Ovary (tissue), 10 donors: ENCODE measurements at places on chromosomes 7 and 10. TPM values are rescaled to one million over a fixed set of nuclear protein-coding genes. Genes with fewer than 3 reads are reported as not detected.

DNA sequence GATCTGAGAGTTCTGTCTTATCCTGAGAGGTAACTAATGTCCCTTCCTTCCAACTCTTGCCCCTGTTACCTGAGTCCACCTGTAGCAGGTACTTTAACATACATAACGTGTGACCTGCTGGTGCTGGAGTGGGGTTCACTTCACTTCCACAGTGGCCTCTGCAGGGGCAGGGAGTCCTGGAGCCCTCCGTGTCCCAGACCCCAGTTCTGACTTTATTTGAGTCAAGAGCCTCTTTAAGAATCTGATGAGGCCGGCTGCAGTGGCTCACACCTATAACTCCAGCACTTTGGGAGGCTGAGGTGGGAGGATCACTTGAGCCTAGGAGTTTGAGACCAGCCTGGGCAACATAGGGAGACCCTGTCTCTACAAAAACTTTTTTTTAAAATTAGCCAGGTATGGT lies 117.0 kb upstream of the RET start:
- no peaks in the 10 kb centered on the region for H3K36me3 ChIP-seq
- no peak overlapping the region for H3K4me3 ChIP-seq
- H3K4me1 ChIP-seq, result no peaks in the 10 kb centered on the region
- no peak overlapping the region for H3K27ac ChIP-seq
- H3K27me3 ChIP-seq, result no peaks in the 10 kb centered on the region

DNA sequence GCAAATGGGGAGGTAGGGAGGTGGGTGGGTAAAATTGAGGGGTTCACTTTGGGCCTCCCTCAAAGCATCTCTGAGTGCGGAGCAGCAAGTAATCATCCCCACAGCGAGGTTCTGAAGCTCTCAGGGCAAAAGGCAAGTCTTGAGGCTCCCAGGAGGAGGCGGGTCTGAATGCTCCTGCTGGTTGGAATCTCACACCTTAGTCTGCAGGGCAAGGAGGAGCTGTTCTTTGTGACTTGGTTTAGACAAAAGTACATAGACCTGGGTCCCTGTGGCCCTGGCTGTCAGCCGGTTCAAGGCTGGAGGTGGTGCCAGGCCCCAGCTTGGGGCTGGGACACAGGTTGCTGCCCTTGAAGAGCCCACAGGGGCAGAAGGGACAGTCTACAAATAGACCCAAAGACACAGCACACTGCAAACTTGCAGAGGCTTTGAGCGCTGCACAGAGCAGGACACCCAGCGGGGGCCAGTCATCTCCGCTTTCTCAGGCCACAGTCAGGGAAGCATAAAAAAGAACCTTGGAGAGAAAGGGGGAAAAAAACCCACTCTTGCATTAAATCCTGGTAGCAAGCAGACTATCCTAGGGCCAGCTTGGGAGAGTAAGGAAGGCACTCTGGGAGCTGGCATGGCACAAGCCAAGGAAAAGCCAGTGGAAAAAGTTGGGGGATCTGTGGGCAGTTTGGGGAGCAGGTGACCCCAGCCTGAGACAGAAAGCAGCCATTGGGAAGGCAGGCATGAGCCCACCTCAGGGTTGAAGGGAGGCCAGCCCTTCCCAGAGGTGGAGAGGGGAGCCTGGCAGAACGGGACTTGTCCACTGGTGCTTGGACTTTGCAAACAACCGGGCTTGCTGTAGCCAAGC lies 926 bp upstream of the C10orf71 start:
- H3K27me3 ChIP-seq, result no peaks in the 10 kb centered on the region
- H3K36me3 ChIP-seq, result no peaks in the 10 kb centered on the region
- no peak overlapping the region for H3K4me3 ChIP-seq
- no peak overlapping the region for H3K27ac ChIP-seq

The SPDYE11 gene
- total RNA-seq, result not detected

GRCh38 chr7:996079-996872 lies 13.3 kb downstream of the CYP2W1 start:
- H3K27ac ChIP-seq, result no peak overlapping the region
- H3K36me3 ChIP-seq, result no peaks in the 10 kb centered on the region
- H3K4me1 ChIP-seq, result peaks cover 7% of the 10 kb centered on the region
- no peaks in the 10 kb centered on the region for H3K27me3 ChIP-seq

DNA sequence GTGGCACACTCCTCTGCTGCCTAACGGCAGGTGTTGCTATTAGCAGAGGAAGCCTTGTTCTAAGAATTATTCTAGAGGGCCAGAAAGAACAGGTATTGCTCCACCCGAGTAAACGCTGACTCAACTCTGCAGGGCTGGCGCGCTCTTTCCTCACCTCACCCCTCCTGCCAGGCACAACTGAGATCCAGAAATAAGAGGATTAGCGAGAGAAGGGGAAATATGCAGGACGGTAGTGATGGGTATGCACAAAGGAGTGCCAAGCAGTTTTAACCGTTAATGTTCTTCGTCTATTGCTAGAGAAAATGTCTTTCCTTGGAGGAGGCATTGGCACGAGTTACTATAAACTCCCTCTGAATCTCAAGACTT lies 369 bp upstream of the SCIN start:
- no peaks in the 10 kb centered on the region for H3K4me1 ChIP-seq
- H3K36me3 ChIP-seq, result no peaks in the 10 kb centered on the region

The WAPL gene
- total RNA-seq, result 28.4 TPM

The POM121L12 gene
- total RNA-seq, result not detected

DNA sequence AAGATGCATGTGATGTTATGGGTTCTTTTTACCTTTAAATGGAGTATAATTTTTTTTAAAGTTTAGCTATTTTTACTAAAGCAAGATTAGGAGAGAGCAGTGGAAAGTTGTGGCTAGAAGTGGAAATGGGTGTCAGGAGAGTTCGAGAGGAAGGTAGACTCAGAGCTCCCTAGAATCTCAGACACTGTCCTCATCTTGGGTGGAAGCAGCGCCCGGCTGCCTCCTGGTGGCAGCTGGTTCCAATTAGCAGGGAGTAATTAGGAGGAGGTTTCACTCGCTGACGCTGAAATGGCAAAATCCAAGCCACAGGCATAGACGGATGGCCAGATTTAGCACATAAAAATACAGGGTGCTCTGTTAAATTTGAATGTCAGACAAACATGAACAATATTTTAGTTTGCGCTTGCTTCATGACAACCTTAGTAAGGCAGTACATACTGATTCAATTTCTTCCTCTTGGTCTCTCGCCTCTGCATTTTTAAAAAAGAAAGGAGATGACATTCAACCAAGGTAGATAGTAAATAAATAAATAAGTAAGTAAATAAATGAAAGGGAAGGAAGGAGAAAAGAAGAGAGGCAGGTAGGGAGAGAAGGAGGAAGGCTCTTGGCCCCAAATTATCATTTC lies 58.5 kb downstream of the LGI1 start:
- H3K4me3 ChIP-seq, result no peak overlapping the region
- DNase-seq, result peak; percentile 26
- H3K27me3 ChIP-seq, result no peaks in the 10 kb centered on the region
- no peak overlapping the region for H3K27ac ChIP-seq
- H3K36me3 ChIP-seq, result no peaks in the 10 kb centered on the region

GRCh38 chr10:89625041-89625765 lies 19.8 kb downstream of the PANK1 start:
- peaks cover 5% of the 10 kb centered on the region for H3K4me1 ChIP-seq
- no peak overlapping the region for H3K4me3 ChIP-seq
- no peak for DNase-seq
- H3K36me3 ChIP-seq, result no peaks in the 10 kb centered on the region
- H3K27me3 ChIP-seq, result no peaks in the 10 kb centered on the region

GRCh38 chr10:10364902-10365301 lies 652.8 kb upstream of the CELF2 start:
- no peak overlapping the region for H3K4me3 ChIP-seq
- H3K27me3 ChIP-seq, result no peaks in the 10 kb centered on the region
- no peaks in the 10 kb centered on the region for H3K4me1 ChIP-seq
- no peak overlapping the region for H3K27ac ChIP-seq

GRCh38 chr7:108114117-108114841 lies 15.9 kb downstream of the LAMB4 start:
- H3K4me1 ChIP-seq, result no peaks in the 10 kb centered on the region
- no peak for DNase-seq
- H3K27ac ChIP-seq, result no peak overlapping the region
- no peaks in the 10 kb centered on the region for H3K36me3 ChIP-seq

The HKDC1 gene
- 0.94 TPM for total RNA-seq

The SLC18A3 gene
- total RNA-seq, result not detected

The OPN4 gene
- total RNA-seq, result not detected

DNA sequence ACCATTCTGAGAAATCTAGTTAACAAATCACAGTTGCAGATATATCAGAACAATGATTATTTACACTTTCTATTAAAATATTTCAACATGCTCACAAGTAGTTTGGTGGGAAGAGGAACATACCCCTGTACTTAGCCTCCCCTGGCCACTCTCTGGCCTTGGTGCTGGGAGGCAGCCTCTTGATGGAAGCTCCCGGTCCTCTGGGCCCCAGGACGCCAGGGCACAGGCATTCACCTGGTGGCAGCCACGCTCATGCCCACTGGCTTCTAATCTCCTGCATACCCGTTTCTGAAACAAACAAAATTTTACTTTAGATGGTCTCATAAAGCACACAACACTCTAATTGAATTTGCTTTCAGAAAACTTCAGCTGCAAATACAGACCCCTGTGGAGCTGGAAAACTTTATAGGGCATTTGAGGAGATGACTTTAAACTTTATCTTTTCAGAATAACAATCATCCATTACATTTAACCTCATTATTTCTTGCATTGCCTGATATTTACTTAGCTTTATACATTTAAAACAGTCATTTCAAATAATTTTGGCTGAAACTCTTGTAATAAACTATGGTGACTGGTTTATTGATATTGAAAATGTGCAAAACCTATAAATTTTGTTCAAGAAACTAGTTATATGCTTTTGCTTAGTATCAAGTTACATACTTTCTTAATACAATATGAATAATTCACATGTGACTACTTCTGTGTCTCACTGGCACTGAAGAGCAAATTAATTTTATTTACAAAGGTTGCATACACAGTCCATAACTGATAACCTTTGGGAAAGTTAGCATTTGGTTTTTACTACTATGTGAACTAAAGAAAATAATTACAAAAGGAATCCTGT lies 30.8 kb downstream of the C10orf143 start:
- no peaks in the 10 kb centered on the region for H3K27me3 ChIP-seq
- H3K4me3 ChIP-seq, result no peak overlapping the region
- H3K36me3 ChIP-seq, result no peaks in the 10 kb centered on the region
- H3K4me1 ChIP-seq, result no peaks in the 10 kb centered on the region
- no peak for DNase-seq

GRCh38 chr10:11755512-11756263 lies 13.5 kb downstream of the ECHDC3 start:
- no peak overlapping the region for H3K4me3 ChIP-seq
- H3K27me3 ChIP-seq, result no peaks in the 10 kb centered on the region
- no peak overlapping the region for H3K27ac ChIP-seq
- DNase-seq, result no peak
- peaks cover 19% of the 10 kb centered on the region for H3K4me1 ChIP-seq

The SLF2 gene
- 56.0 TPM for total RNA-seq

The FHIP2A gene
- total RNA-seq, result 25.2 TPM

- no peaks in the 10 kb centered on the region for H3K27me3 ChIP-seq
- H3K36me3 ChIP-seq, result no peaks in the 10 kb centered on the region
- DNase-seq, result peak; percentile 41
- H3K27ac ChIP-seq, result peak overlapping the region; percentile 60
- H3K4me3 ChIP-seq, result peak overlapping the region; percentile 97
- H3K4me1 ChIP-seq, result peaks cover 5% of the 10 kb centered on the region
Observed at GRCh38 chr10:118047157-118047719, 497 bp upstream of the RAB11FIP2 start.

- no peak overlapping the region for H3K27ac ChIP-seq
- H3K36me3 ChIP-seq, result no peaks in the 10 kb centered on the region
- no peaks in the 10 kb centered on the region for H3K27me3 ChIP-seq
- H3K4me3 ChIP-seq, result no peak overlapping the region
Observed at GRCh38 chr10:126504761-126505112, 116.5 kb upstream of the ADAM12 start.

GRCh38 chr7:127091620-127092019 lies 161.1 kb downstream of the GRM8 start:
- H3K36me3 ChIP-seq, result no peaks in the 10 kb centered on the region
- no peak for DNase-seq

- no peak overlapping the region for H3K4me3 ChIP-seq
- H3K4me1 ChIP-seq, result peaks cover 8% of the 10 kb centered on the region
- H3K27me3 ChIP-seq, result no peaks in the 10 kb centered on the region
Observed at GRCh38 chr10:68153473-68154210, 44.4 kb downstream of the MYPN start.

DNA sequence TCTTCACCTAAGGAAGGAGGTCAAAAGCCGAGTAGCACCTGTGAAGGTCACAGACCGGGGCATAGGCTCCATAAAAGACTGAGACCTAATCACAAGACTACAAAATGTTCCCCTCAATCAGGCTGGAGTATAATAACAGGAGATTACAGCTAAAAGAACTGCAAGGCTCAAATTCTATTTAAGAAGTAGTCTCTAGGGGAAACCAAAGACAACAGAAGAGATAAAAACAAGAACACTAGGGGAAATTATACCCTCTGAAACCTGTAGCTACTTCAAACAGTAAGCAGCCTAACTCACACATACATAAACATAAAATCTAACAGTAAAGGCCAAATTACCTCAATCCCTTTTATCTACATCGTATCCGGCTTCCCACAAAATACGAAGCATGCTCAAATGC lies 38.3 kb downstream of the LMBR1 start:
- no peak for DNase-seq
- H3K4me1 ChIP-seq, result no peaks in the 10 kb centered on the region
- H3K4me3 ChIP-seq, result no peak overlapping the region
- no peak overlapping the region for H3K27ac ChIP-seq
- no peaks in the 10 kb centered on the region for H3K27me3 ChIP-seq

The TWNK gene
- total RNA-seq, result 9.6 TPM

- no peak overlapping the region for H3K27ac ChIP-seq
- no peak overlapping the region for H3K4me3 ChIP-seq
- no peak for DNase-seq
- no peaks in the 10 kb centered on the region for H3K4me1 ChIP-seq
- H3K27me3 ChIP-seq, result no peaks in the 10 kb centered on the region
Observed at GRCh38 chr7:7103343-7104313, 78.7 kb upstream of the C1GALT1 start.

The METTL2B gene
- 17.9 TPM for total RNA-seq

DNA sequence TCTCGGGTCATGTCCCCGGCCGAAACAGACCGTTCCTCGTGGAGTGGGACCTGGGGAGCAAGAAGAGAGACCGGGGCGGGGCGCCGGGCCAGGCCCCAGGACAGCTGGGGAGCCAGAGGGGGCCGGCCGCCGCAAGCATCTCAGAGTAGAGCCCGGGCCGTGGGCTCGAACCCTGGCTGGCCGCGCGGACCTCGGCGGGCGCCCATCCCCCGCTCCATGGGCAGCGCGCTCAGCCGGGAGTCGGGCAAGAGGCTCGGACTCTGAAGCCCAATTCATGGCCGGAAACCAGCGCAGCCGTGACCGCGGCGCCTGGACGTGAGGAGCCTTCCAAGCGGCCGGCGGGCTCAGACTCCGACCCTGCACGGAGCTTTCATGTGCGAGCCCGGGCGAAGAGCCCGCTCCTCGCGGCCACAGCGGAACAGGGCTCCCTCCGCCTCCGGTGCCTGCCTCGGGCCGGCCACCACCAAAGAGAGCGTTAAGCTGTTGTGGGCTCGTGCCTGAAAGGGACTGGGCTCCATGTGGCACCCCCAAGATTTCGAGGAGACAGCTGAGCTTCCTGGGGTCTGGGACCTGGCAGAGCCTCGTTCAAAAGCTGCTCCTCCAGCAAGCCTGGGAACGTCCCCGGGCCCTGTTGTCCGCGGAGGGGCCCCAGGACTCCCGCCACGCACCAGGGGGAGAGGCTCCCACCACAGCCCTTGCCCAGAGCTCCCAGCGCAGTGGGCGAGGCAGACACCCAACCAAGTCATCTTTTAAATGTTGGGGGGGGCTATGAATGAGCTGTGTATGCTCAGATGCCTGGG lies 757 bp upstream of the GRID1 start:
- no peaks in the 10 kb centered on the region for H3K27me3 ChIP-seq
- peaks cover 2% of the 10 kb centered on the region for H3K4me1 ChIP-seq
- H3K36me3 ChIP-seq, result no peaks in the 10 kb centered on the region
- H3K27ac ChIP-seq, result no peak overlapping the region
- DNase-seq, result peak; percentile 30
- peak overlapping the region; percentile 47 for H3K4me3 ChIP-seq

The AP5Z1 gene
- total RNA-seq, result 23.1 TPM
